ENCODE measurements at places on chromosomes 5 and 9.

DNA sequence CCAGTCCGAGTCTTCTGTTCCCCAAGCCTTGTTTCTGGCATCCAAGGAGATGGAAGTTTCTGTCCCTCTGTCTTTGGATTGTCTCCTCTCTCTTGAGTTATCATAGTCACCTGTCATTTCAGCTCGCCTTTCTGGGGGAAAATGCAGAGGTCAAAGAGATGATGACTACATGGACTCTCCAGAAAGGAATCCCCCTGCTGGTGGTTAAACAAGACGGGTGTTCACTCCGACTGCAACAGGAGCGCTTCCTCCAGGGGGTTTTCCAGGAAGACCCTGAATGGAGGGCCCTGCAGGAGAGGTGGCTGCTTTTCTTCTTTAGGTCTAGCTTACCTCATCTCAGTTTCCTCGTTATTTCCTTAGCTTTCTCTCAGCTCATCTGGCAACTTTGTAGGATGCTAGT lies 25.1 kb downstream of the ERAP2 start:
- DNase-seq = peak; percentile 13

- DNase-seq = no peak
Observed at GRCh38 chr5:65992630-65993029, 66.3 kb downstream of the ERBIN start.

GRCh38 chr9:100222674-100223073 lies 123.6 kb downstream of the INVS start:
- no peak for DNase-seq

GRCh38 chr9:134807716-134808446 lies 72.7 kb upstream of the FCN2 start:
- DNase-seq = no peak

DNA sequence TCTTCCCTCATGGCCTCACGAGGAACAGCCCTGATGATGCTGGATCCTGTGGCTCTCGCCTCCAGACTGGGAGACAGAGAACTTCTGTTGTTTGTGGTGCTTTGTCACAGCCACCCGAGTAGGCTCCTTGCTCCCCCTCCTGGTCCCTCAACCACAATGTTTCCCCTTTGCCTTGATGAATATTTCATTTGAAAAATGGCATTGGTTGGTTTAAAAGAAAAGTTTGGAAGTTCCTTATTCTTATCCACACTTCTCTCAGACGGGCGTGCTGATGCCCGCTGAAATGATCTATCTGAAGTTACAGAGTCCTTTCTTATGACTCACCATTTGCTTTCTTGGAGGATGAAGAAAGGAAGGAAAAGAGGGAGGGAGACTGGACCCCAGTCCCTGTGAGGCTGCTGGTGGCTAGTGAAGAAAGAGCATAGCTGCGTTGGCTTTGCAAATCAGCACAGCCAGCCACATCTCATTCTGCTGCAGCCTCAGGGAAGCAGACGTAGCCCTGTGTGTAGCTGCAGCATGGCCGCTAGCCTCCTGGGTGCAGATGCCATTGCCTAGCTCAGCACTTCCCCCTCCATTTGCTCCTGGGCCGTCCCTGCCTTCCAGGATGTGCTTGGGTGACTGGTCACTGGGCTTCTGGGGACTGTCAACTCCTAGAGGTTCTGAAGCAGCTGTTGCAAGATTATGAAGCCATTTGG lies 185.9 kb downstream of the ERCC6L2 start:
- no peak for DNase-seq

GRCh38 chr5:133825631-133826289 lies 142.7 kb downstream of the C5orf15 start:
- no peak for DNase-seq

DNA sequence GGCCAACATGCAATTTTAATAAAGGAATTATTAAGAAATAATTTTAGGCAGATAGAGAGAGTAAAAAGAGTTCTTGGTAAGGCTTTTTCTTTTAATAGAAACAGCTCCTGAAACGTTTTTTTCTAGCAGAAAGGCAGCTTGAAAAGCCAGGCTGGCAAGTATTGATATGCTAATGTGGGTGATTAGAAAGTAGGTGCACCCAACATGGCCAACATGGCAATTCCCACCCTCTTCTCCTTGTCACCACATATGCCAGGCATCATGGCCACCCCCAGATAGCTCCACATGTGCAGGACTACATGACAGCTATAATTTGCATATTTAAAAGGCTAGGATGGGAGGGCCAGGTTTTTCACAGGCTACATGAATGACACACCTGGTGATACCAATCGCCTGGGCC lies 615.2 kb downstream of the PTPRD start:
- no peak for DNase-seq

GRCh38 chr5:55747778-55748318 lies 10.0 kb downstream of the DDX4 start:
- no peak for DNase-seq
